ENCODE measurements at places on chromosomes 7 and 10. TPM values are rescaled to one million over a fixed set of nuclear protein-coding genes. Genes with fewer than 3 reads are reported as not detected.

The TRIM50 gene
- total RNA-seq: not detected

The MYL10 gene
- not detected for total RNA-seq

The ALDH18A1 gene
- total RNA-seq: 121 TPM

The ACTA2 gene
- 161 TPM for total RNA-seq

The TSPAN12 gene
- total RNA-seq: 2.0 TPM

GRCh38 chr7:82373926-82374635, 69.5 kb downstream of the CACNA2D1 start:
- DNase-seq: no peak

- no peak for DNase-seq
Observed at GRCh38 chr7:35758421-35758820, 42.4 kb upstream of the SEPTIN7 start.

DNA sequence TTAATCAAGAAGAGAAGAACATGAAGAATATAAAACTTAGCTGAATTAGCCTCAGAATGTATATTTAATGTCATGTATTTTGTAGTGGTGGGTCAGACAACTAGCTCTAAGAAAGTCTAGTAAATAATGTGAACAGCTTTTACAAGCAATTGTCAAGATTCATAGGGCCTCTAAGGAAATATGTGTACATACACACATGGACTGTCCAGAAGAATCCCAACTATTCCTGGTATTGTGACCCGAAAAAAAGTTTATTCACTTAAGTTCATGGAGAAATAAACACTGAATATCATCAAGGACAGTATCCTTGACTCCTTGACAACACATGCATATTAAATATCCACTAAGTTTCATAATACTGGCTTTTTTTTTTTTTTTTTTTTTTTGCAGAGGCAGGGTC, 11.4 kb upstream of the TWIST1 start:
- no peak for DNase-seq

GRCh38 chr7:75915416-75916156, 631 bp downstream of the POR start:
- peak; percentile 55 for DNase-seq

- DNase-seq: no peak
Observed at GRCh38 chr10:14358886-14359573, 28.3 kb upstream of the FRMD4A start.

GRCh38 chr7:32500922-32501341, 5.6 kb downstream of the AVL9 start:
- DNase-seq: peak; percentile 83
